ENCODE measurements at places on chromosomes 6 and 20.

DNA sequence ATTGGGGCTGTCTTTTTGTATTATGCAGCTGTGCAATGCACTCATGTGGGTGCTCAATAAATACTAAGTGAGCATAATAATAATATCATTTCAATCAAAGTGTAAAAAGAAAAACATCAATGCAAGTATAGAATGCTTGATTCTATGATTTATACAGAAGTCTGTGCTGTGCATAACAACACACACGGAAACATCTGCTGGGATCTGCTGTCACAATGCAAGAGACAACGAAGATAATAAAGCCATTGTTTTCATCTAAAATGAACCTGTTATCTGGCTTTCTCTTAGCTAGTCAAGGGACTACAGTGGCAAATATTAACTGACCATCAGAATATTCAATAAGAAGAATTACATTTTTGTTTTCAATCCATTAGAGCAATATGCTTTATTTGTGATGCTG is 1156.9 kb upstream of the MAP3K7 start:
- DNase-seq, result no peak

DNA sequence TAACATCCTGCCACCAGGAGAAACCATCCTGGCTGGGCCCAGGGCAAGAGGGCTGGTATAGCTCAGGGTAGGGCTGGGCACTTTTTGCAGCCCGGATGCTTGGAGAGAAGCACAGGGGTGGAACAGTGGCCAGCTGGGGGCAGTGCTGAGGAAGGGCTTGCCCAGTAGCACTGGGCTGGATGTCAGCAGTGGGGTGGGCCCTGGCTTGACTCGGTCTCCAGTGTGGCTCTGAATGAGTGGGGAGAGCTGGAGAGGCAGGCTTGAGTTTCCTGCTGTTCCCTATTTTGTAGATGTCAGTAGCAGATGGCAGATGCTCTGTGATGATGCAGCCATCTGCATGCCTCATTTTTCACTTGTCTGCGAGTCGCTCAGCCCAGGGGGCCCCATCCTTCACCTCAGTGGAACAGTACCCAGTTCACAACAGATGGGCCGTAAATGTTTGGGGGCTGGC is 56.3 kb upstream of the TULP1 start:
- DNase-seq, result no peak

DNA sequence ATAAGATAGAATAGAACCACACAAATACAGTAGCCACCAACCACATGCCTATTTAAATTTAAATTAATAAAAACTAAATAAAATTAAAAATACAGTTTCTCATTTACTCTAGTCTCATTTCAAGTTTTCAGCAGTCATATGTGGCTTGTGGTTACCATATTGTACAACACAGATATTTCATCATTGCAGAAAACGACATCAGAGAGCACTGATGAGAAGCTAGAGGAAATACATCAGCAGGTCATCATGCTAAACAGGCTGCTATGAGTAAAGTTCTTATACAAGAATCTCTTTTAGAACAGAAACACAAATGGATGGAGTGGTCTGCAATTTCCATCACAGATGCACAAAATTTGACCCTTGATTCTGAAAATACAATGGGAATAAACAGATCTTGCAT is 36.6 kb downstream of the TBC1D32 start:
- no peak for DNase-seq

DNA sequence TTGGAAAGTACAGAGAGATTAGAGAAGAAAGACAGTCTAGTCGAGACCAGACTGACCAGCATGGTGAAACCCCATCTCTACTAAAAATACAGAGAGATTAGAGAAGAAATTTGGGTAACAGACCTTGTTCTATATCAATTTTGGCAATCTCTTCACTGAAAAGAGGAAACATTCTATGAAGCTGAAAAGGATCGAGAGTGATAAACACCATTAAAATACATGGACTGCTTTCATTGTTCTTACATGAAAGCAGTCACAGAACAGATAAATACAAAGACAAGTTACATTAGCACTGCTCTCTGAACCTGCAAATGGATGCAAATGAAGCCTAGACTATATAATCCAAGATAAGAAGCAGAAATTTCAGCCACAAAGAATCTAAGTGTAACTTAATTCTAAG is 8.4 kb upstream of the OPRM1 start:
- no peak for DNase-seq

DNA sequence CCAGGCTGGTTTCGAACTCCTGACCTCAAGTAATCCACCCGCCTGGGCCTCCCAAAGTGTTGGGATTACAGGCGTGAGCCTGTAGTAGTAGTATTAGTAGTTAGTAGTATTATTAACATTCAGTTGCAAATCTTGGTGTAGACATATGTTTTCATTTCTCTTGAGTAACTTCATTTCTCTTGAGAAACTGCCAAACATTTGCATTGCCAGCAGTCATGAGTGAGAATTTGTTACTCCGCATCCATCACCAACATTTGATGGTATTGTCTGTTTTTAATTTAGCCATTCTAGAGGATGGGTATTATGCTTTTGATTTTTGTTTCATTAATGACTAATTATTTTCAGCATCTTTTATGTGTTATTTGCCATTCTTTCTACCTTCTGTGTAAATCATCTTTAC is 1.5 kb upstream of the ERVFRD-1 start:
- no peak for DNase-seq

DNA sequence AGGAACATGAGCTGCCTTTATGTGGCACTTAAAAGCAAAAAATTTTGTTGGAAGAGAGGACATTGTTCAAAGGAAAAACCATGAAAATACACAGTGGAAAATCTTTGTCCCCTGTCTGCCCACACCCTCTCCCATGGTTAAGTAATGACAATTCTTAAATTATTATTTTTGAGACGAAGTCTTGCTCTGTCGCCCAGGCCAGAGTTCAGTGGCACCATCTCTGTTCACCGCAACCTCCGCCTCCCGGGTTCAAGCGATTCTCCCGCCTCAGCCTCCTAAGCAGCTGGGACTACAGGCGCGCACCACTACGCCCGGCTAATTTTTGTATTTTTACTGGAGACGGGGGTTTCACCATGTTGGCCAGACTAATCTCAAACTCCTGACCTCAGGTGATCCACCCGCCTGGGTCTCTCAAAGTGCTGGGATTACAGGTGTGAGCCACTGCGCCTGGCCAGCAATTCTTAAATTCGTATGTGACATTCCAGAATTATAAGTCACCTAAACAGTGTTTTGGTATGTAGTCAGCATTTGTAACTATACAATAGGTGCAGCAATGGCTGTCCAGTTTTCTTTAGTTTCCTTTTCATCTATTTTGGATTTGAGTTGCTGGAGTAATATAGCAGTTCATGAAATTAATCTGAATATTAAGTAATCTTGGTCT is 636 bp upstream of the SSR1 start:
- no peak for DNase-seq

DNA sequence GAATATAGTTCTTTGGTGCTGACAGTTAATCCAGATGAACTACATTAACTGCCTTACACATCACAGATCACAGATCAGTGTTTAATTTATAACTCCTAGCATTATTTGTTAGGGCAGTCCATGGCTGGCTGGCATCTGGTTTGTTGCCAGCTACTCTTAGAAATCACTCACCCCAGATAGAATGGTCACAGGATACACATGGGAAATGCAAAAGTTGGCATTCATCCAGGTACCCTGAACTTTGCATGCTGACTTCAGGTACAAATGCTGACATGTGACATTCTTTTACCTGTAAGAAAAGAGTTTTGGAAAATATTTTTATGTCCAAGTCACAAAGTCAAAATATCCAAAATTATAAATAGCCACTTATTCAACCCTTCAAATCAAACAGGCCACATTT is 20.2 kb downstream of the FBXL4 start:
- no peak for DNase-seq

DNA sequence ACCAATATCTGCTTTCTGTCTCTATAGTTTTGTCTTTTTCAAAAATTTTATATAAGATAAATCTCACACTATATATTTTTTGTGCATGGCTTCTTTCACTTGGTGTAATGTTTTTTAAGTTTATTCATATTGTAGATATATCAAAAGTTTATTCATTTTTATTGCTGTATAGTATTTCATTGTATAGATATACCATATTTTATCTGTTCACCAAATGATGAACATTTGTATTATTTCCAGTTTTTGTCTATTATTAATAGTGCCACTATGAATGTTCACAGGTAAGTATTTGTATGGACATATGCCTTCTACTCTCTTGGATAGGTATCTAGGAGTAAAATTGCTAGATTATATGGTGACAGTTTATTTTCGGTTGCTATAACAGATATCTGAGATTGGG is 289.5 kb upstream of the CITED2 start:
- DNase-seq, result no peak

DNA sequence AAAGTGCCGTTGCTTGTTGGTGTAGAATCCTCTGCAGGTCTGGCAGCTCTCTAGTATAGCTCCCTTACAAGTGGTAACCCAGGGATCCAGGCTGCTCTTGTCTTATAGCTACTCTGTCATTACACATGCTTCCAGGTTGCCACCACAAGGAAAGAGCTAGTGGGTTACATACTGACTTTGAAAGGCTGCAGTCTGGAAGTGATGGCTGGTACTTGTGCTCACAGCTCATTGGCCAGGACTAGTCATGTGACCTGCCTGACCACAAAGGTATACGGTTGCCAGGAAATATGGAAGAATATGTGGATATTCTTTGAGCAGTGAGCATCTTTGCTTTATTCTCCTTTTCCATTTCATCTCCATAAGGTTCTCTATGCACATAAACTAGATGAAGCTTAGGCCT is 46.0 kb downstream of the RREB1 start:
- no peak for DNase-seq

GRCh38 chr6:44452725-44453124 is 65.2 kb downstream of the CDC5L start:
- no peak for DNase-seq

- no peak for DNase-seq
Measured at GRCh38 chr6:161369339-161369738, 95.5 kb upstream of the AGPAT4 start.

GRCh38 chr6:45081634-45082033 is 246.5 kb upstream of the RUNX2 start:
- no peak for DNase-seq

- DNase-seq, result no peak
Measured at GRCh38 chr6:150527100-150527499, 72.6 kb upstream of the PLEKHG1 start.

DNA sequence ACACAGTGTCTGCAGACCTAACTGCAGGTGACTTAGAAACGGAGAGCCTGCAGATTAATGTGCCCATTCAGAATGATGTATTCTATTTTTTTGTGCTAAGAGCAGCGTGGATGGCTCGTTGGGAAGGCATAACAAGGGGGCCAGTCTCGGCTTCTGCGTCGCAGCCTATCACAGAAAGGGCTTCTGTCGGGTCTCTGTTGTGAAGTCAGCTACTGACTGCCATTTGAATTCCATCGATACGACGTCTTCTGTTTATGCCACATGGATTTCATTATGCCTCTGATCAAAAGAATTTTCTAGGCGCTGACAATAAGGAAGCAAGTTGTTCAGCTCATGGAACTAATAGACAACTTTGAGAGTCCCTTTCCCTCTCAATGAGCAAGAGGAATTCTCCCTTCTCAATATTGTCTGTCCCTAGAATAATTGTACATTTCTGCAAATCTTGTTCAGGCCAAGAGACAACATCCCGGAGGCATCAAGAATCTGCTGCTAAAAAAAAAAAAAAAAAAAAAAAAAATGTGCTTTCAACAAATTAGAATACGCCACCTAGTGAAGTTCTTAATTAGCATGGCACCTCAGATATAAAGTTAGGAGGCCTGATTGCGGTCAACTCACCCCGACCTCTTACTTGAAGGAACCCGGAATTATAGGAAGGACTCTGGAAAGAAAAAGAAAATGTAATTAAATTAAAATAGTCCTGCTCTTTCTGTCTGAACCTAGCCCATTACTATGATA is 223.9 kb downstream of the TSHZ2 start:
- DNase-seq, result no peak

DNA sequence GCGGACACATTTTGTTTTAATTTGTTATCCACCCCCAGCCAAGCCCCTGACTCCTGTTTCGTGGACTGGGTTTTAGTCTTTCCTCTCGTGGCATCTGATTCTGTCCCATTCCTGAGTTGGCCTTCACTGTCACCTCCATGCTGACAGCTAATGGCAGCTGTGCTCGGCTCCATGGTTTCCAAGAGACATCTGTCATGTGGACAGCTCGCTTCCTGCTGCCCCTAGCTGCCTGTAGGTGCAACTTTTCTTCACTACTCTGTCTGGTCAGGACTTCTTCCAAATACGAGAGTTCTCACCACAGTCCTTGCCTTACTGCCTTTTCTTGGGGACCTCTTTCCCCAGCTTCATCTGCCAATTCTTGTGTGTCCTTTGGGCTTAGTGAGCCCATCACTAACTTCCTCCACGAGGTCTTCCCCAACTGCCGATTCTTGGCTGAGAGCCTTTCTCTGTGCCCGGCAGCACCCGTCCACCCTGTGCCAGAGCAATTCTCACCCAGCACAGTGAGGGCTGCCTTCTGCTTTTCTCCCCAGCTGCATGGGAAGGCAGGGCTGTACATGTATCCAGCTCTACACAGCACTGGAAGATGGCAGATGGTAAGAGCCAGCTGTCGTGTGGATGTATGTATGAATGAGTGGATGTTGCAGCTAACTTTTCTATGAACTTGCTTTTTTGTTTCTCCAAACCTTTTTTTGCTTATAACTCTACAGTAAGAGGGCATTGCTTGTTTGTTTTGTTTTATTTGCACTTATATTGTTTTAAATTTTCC is 140.4 kb downstream of the F13A1 start:
- no peak for DNase-seq

DNA sequence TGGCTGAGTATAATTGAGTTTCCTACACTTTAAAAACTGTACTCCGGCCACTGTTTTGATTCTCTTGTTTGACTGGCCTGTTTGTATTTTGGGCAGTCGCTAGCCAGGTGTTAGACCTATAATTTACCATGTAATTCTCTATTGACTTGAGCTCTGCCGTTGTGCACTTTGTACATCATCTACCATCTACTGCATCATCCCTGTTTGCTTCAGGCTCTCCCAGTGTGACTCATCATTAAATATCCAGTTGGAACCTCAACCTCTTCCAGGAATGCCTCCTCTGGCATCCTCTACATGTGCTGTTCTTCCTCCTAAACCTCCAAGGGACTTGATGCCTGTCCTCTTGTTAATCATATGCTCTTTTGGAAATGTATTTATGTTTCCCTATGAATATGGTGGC is 72.3 kb downstream of the FARS2 start:
- DNase-seq, result no peak

DNA sequence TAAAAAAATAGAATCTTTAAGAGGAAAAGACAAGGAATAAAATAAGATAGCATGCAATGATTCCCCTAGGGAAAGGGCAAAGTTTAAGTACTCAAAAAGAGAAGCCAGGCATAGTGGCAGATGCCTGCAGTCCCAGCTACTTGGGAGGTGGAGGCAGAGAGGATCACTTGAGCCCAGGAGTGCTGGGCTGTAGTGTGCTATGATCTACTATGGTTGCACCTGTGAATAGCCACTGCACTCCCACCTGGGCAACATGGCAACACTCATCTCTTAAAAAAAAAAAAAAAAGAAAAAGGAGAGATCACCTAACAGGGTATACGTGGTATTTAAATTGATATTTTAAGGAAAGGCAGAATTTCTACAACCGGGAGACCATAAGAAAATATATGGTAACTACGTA is 16.0 kb downstream of the EPHA7 start:
- no peak for DNase-seq

Measured in cortex of kidney (tissue), 1 donor.